BJ (cell line): ENCODE measurements at places on chromosomes 1 and 21.

DNA sequence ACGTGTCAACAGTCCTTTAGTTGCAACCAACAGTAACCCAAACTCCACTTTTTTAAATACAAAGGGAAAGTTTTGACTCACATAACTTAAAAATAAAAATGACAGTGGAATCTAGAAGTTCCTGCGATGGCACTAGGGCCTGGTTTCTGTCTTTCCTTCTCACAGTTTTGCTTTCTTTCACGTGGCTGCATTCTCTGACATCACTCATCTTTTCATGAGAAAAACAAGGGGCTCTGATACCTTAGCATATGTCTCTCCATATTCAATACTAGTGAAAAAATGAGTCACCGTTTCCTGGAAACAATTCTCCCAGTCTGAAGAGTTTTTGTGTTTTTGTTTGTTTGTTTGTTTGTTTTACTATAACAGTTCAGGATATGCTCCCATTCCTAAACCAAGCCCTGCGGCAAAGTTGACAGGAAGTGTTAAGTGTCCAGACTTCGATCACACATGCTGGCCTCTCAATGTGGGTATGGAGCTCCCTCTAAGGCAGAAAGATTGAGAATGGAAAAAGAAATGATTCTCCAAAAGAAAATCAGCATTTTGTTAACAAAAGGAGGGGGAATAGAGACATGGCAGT lies 483.3 kb downstream of the TTLL7 start:
- DNase-seq, result no peak

- DNase-seq, result no peak
Measured at GRCh38 chr1:37926038-37926924, 20.6 kb downstream of the INPP5B start.

DNA sequence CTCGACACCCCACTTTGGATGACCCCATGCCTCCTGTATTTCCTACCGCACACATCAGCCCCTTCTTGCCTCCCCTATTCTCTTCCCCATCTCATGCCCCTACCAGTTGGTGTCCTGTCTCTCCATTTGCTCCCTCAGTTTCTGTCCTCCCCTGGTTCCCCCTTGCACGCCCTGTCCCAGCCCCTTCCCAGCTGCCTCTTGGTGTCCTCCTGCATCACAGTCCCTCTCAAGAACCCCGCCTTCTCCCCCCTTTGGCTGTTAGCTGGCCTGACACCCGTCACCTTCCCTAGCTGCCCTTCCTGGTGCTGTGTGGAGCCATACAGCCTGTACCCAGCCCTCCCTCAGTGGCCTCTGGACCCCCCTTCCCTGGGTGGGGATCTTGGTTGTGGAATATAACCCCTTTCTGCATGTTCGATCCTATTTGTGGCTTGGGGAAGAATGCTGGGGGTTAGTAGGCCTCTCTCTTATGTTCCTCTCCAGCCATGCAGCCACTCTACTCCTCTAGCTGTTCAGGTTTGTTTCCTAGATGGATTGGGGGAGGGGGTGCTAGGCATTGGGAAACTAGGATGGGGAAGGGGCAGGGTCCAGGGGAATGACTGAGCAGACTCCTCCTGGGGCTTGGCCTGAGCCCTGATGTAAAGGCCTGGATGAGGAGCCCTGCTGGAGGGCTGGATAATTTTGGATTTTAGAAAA lies 41.4 kb upstream of the NFASC start:
- DNase-seq, result no peak

DNA sequence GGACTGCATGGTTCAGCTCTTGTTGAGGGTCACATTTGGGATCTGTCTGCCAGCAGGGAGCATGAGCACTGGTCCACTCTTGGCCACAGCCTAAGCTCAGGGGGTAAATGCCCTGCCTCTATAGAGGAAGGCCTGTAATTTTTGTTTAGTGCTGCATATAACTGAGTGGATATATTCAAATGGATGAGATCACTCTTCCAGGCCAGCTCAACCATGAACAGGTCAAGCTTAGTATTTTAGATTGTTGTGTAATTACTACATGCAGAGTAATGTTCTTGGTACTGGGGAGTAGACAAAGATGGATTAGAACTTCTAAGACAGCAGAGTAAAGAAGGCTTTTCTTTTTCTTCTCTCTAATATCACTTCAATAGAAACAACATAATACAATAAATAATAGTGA lies 376.9 kb downstream of the GPATCH2 start:
- no peak for DNase-seq

- no peak for DNase-seq
Measured at GRCh38 chr21:37525810-37526209, 159.2 kb downstream of the DYRK1A start.

DNA sequence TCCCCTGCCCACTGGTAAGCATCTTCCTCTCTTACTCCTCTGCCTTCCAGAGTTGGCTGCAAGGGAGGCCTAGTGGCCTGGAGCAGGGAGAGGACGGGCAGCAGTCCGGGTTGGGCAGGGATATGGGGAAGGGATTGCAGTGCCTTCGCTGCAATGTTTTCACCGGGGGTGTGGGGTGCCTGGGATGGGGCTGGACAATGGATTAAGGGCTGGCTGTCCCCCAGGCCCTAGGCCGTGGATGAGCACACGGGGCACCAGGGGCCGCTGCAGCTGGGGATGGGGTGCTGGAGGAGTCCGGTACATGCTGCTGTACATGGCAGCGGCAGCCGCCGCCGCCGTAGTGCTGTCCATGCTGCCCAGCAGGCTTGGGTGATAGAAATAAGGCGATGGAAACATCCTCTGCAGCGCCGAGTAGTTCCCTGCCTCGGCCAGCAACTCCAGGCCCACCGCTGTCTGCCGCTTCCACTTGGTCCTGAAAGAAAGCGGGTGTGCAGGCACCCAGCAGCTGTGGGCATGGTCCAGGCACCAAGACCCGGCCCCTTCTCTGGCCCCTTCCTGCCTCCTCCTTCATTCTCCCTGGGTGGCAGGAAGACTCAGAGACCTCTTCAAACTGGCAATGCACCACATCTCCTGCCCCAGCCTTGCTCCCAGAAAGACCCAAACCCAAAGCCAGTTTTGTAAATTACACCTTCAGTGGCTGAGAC lies 4.8 kb downstream of the BARHL2 start:
- no peak for DNase-seq
